ENCODE measurements at places on chromosomes 1 and 21.

GRCh38 chr1:41639332-41639936 lies 155.0 kb upstream of the EDN2 start:
- peak; percentile 56 for DNase-seq

DNA sequence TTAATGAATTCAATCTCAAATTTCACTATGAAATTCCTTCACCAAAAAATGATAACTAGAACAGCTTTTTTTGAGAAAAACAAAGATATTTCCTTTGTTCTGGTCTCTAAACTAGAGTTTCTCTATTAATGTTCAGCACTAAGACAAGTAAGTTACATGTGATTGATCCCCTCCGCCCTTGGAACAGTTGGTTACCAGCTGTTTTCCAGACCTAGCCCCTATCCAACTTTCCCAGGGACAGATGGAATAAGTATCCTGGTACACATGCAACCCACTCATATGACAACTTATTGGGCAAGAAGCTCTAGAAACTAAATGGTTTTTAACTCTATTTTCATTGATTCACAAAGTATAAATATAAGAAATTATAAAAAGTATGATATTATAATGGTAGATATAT lies 140.4 kb downstream of the COP1 start:
- DNase-seq, result no peak

GRCh38 chr21:45001134-45002095 lies 61.6 kb downstream of the SLX9 start:
- no peak for DNase-seq

DNA sequence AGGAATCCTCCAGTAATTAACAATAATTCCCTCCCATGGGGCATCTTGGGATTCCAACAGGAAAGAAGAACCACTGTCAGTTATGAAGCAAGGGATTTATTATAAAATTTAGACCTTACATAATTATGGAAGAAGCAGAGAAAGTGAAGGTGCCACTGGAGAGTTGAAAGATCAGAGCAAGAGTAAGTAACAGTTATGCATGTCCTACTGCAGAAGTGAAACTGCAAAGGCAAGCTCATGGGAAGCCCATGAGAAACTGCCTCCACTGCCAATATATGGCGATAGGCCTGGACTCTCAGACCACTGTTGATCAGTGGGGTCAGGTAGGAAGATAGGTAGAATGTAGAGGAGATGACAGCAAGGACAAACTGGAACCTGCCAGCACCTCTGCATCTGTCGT lies 123.6 kb upstream of the ZNF648 start:
- no peak for DNase-seq

GRCh38 chr1:97739596-97740103 lies 181.2 kb downstream of the DPYD start:
- no peak for DNase-seq
